NCI-H748 treated with DMSO at 0.1 percent for 48 hours (cell line): ENCODE measurements at places on chromosomes 13 and 19.

DNA sequence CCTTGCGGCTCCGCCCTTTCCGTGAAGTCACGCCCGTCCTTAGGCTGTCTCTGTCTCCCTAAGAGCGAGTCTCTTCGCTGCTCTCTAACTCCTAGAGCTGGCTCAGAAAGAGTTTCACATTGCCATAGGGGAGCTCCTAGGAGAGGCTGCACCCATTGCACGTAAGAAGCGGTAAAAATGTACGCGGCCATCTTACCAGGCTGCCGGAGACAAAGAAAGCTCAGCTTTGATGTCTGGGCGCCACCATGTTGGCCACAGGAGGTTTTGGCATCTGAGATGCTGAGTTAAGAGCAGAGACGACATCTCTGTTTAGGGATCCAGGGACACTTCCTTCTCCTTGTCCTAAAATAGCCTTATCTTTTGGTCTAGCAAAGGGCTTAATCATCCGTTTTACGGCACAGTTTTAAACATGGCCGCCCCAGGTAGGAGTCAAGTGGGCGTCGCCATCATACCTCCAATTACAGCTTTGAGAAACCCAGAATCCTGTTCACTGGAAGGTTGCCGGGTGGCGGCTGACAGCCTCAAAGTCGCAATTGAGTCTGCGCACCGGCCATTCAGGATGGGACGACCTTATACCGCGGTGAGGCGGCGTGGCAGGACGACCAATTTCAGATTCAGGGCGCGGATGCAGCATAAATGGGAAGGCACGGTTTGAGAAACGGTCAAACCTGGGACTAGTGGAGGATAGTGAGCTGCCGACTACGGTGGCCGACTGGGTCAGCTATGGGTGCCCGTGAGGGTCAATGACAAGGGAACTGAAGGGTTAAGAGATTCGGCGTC is at the start of gene ZNF793:
TSS of gene ZNF793 (plus strand) at position 553 of the 780 bp plus-strand sequence. CDS start 16,501 bp downstream, outside the sequence.
- DNase-seq: peak; percentile 89

DNA sequence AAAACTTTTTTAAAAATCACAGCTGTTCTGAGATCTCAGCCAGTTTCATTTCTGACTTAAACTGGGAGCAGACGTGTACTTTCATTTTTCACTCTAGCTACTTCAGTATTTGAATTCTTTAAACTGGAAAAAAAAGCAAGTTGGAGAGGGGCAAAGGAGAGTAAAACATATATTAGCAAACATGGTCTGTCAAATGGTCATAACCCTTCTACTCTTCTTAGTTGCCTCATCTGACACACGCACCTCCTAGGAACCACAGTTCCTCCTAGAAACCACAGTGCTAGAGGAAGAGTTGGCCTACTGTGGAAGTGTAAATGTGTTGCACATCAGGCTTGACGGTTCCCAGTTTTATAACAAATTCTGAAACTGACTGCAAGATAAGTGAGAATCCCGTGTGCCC is 47.2 kb downstream of the TM9SF2 start:
- no peak for DNase-seq

DNA sequence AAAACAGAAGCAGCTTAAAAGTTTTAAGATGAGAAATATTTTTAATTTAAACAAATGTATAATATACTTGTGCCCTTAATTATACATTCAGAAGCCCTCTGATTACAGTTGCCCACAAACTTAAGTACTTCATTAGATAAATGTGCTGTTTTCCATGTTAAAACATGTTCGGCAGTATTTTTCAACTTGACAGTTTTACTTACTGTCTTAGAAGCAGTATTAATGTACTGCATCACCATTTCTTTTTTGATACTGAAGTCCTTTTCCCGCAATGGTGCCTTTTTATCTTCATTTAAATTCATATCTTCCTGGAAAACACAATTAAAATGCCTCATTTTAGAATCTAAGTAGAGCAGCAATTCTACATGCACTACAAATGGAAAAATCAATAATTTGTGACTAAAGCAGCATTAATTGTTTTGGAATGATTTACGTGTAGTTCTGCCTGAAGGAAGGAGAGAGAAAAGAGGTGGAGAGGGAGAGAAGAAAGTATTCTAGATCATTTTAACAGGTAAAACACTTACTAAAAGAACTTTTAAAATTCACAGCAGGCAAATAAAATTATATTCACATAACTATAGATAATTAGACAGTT is 70.2 kb downstream of the DIAPH3 start:
- DNase-seq: no peak

GRCh38 chr19:584240-585001 is 5.3 kb upstream of the HCN2 start:
- DNase-seq: no peak

- no peak for DNase-seq
These were observed 40.6 kb upstream of the LATS2 start for GRCh38 chr13:21101865-21102576.

DNA sequence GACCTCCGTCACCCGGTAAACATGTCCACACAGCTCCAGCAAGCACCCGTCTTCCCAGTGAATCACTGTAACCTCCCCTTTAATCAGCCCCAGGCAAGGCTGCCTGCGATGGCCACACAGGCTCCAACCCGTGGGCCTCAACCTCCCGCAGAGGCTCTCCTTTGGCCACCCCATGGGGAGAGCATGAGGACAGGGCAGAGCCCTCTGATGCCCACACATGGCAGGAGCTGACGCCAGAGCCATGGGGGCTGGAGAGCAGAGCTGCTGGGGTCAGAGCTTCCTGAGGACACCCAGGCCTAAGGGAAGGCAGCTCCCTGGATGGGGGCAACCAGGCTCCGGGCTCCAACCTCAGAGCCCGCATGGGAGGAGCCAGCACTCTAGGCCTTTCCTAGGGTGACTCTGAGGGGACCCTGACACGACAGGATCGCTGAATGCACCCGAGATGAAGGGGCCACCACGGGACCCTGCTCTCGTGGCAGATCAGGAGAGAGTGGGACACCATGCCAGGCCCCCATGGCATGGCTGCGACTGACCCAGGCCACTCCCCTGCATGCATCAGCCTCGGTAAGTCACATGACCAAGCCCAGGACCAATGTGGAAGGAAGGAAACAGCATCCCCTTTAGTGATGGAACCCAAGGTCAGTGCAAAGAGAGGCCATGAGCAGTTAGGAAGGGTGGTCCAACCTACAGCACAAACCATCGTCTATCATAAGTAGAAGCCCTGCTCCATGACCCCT is 9.0 kb upstream of the CEACAM5 start:
- no peak for DNase-seq

GRCh38 chr13:59364641-59365085 is 799.1 kb downstream of the DIAPH3 start:
- no peak for DNase-seq

DNA sequence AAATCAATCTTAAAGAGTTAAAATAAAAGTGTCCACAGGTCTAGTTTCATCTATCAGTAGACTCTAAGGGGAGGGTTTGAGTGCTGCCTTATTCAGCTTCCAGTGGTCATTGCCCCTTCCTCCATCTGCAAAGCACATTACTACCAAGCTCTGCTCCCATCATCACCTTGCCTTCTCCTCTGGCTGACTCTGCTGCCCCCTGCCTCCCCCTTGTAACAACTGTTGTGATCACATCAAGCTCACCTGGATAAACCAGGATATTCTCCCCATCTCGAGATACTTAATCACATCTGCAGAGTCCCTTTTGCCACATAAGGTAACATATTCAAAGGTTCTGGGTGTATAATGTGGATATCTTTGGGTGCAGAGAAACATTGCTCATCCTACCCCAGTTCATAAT is 43.3 kb upstream of the GPC6 start:
- no peak for DNase-seq
